GM10248 (cell line): ENCODE measurements at places on chromosomes 5 and 9.
A peak's percentile ranks its signal among the peaks of the same experiment; 100 is the strongest.

DNA sequence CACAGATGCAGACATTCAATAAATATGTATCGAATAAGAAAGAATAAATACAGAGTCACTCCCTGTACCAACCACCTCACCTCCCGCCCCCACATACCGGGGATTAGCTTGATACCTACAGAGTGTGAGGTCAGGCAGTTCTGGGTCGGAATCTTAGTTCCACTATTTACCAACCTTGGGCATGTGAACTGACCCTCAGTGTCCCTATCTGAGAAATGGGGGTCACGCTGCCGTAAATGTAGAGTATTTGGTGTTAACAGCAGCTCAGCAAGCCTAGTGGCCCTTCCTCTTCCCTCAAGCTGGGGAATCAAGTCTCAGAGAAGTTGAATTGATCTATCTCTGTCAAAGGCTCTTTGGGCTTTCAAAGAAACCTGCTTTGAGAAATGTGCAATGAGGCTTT lies 25.4 kb downstream of the CCNJL start:
- DNase-seq: no peak

- DNase-seq: no peak
These were observed 109.4 kb downstream of the CCDC192 start for GRCh38 chr5:127812570-127812969.

DNA sequence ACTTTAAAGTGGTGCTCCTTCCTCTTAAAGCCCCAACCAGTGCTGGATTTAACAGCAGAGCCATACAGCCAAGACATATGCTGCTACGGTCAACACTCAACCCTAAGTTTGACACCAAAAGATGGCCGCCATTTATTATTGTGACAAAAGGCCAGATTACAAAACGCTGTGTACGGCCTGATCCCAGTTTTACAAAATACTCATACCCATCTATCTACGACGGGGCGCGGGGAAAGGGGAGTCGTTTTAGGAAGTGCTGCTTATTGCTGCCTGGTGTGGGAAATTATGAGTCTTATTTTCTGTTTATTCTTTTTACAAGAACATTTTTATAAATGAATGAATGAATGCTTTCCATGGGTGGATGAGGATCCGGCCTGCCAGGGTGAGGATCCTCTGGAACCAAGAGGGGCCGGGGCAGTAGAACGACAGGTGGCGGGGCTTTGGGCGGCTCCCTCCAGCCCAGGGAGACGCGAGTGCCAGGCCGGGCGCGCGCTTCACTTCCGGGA lies 457 bp upstream of the IDNK start:
- DNase-seq: peak; percentile 28

GRCh38 chr5:34724741-34725140 lies 68.6 kb downstream of the RAI14 start:
- no peak for DNase-seq

DNA sequence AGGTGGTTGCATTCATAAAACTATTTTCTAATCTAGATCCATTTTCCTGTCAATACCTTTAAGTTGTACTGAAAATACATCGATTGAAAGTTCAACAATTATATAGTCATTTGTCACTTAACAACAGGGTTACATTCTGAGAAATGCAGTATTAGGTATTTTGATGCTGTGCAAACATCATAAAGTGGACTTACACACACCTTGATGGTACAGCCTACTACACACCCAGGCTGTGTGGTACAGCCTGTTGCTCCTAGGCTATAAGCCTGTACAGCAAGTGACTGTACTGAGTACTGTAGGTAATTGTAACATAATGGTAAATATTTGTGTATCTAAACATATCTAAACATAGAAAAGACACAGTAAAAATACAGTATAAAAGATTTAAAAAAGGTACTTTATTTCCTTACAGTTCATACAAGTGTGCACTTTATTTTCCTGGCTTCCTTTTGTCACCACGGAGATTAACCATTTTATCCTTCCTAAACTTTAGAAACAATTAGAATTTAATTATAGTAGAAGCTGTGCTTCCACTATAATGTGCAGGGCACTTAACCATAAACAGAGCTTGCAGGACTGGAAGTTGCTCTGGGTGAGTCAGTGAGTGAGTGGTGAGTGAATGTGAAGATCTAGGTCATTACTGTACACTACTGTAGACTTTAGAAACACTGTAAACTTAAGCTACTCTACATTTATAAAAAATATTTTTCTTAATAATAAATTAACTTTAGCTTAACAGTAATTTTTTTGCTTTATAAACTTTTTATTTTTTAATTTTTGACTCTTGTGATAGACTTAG lies 42.9 kb upstream of the MEF2C start:
- DNase-seq: no peak

GRCh38 chr9:130902204-130903185 lies 5.9 kb upstream of the QRFP start:
- no peak for DNase-seq

DNA sequence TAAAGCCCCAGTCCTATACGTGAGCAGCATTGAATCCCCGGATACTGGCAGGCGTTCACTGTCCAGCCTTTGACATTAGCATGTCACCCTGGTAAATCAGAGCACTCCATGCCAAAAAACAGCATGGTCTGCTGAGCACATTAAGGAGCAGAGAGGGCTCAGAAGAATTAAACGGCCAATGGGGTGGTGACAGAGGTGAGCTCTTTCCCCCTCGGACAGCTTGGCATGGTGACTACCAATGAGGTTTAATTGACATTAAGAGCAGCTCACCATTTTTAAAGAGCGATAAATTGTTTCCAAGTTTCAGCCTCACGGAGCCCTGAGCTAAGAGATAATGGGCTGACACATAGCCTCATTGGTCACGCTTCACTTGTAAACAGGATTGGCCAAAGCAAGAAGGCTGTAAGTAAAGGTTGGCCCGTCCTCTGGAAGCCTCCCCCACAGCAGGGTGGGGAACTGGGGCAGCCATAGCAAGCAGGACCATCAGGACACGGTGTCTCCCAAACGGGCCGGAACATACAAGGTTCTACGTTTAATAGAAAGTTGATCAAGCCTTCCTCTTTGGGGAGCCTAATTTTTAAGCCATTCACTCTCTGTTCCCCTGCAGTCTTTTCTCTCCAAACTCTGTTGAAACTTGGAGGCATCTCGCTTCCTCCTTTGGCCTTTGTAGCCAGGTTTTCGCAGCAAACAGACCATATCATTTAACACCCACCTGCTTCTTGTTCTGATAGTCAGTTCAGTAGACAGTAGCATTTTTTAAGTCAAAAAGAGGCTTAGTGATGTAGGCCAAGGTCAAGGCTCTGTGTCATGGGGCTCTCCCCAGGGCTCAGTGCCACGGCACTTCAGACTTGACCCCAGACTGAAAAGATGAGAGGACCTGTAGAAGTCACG lies 25.9 kb downstream of the QRFP start:
- DNase-seq: peak; percentile 81

- peak; percentile 40 for DNase-seq
These were observed 632 bp downstream of the UBAP1 start for GRCh38 chr9:34179213-34180136.

GRCh38 chr5:178351221-178352034 lies 118.8 kb upstream of the PHYKPL start:
- no peak for DNase-seq

DNA sequence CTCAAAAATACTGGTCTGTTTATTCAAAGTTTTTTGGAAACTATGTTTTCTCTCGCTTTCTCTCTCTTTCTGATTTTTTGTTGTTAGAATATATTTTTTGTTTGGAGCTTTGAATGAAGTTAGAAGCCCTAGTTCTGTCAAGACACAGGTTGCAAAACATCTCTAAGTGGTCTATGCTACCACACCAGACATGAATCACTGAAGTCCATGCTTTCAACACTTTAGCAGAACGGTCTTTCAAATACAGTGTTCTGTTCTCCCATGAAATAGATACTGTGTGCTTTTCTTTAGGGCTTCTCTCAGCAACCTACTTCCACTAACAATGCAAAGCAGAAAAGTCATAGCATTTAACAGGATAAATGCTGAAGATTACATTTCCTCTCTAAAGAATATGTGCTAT lies 392.5 kb downstream of the TMEM167A start:
- DNase-seq: no peak

- no peak for DNase-seq
These were observed 22.5 kb downstream of the LHFPL2 start for GRCh38 chr5:78626009-78626571.

- peak; percentile 58 for DNase-seq
These were observed 650 bp downstream of the MRRF start for GRCh38 chr9:122265149-122265915.
